Lung microvascular endothelial cell (primary cell): ENCODE measurements at places on chromosomes 2 and 18. TPM values are rescaled to one million over a fixed set of nuclear protein-coding genes. Genes with fewer than 3 reads are reported as not detected.

The LDAH gene
- total RNA-seq = 12.9 and 15.0 TPM in 2 replicates

The TMEM182 gene
- total RNA-seq = 0.44 and 0.60 TPM in 2 replicates

The SIX3 gene
- not detected in 2 replicates for total RNA-seq

The DNAJB2 gene
- total RNA-seq = 15.0 and 28.0 TPM in 2 replicates

The AGXT gene
- not detected in 2 replicates for total RNA-seq

The COL4A4 gene
- total RNA-seq = under 0.01 TPM in 1 of 2 replicates, not detected in the other

The RSAD2 gene
- total RNA-seq = 0.20 and 0.22 TPM in 2 replicates

The C2orf92 gene
- 0.79 and 1.1 TPM in 2 replicates for total RNA-seq

The ALLC gene
- total RNA-seq = not detected in 2 replicates

The VIT gene
- total RNA-seq = 0.22 TPM in 1 of 2 replicates, not detected in the other

The PROM2 gene
- total RNA-seq = 0.20 and 0.22 TPM in 2 replicates

The FAM228A gene
- total RNA-seq = under 0.01 and 0.20 TPM in 2 replicates

The FER1L5 gene
- total RNA-seq = not detected in 2 replicates

The CAVIN2 gene
- total RNA-seq = 252 and 394 TPM in 2 replicates
